Heart right ventricle (tissue), 16 donors: ENCODE measurements at places on chromosomes 16 and 17. TPM values are rescaled to one million over a fixed set of nuclear protein-coding genes. Genes with fewer than 3 reads are reported as not detected.
A peak's percentile ranks its signal among the peaks of the same experiment; 100 is the strongest.

DNA sequence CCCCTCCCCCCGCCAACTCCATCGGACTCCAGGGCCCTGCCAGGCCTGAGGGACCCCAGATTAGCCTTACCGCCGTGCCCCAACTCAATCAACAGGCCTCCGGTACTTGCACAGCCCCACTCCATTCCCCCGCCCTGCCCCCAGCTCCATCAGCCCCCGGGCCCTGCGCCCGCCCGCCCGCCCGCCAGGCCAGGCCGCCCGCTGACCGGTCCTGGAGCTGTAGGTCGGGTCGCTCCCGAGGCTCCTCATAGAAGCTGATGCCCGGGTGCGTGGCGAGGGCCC, 308 bp downstream of the GTF3C1 start:
- no peak for DNase-seq
- no peaks in the 10 kb centered on the region for H3K36me3 ChIP-seq
- H3K27ac ChIP-seq: peak overlapping the region; percentile 75
- H3K4me3 ChIP-seq: peak overlapping the region; percentile 53
- peaks cover 8% of the 10 kb centered on the region for H3K4me1 ChIP-seq

Gene PPL
- total RNA-seq: 10.7 TPM

DNA sequence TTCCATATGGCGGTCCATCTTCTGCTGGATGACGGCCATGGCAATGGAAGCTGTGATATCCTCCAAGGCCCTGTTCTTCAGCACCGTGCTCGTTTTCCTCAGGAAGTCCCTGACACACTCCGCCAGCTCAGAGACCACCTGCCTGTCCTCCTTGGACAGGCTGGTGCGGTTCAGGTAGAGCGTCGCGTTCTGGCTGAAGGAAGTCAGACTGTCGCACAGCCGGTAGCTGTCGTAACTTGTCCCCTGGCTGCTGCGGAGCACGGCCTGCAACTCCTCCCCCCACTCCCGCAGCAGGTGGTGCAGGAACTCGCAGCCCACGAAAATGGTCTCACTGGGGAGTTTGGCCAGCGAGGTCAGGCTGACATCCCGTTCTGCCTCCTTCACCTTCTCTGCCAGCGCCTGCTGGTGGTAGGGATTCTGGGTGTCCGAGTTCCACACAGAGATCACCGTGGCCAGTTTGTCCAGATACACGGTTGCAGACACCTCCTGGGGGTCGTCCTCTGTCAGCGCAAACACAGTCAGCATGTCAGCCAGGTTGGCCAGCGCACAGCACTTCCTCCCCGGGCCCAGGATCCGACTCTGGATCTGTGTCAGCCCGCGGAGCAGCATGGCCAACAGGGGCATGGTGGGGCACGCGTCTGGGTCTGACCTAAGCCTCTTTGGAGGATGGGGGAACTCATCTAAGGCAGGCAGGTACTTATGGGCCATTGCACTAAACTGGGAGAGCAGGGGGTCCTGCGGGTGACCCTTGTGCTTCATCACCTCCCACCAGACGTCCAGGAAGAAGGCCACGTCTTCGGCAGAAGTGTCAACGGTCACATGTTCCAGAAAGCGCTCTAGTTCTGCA, 5.1 kb downstream of the GEMIN4 start:
- no peaks in the 10 kb centered on the region for H3K27me3 ChIP-seq
- H3K36me3 ChIP-seq: peaks cover 63% of the 10 kb centered on the region
- peaks cover 18% of the 10 kb centered on the region for H3K4me1 ChIP-seq
- H3K4me3 ChIP-seq: no peak overlapping the region
- DNase-seq: no peak
- no peak overlapping the region for H3K27ac ChIP-seq

Gene RPL26
- 1,192 TPM for total RNA-seq

GRCh38 chr17:57308543-57309186, 52.3 kb downstream of the MSI2 start:
- no peak overlapping the region for H3K4me3 ChIP-seq
- DNase-seq: no peak
- H3K27ac ChIP-seq: no peak overlapping the region

Gene ITGAX
- total RNA-seq: 2.6 TPM

DNA sequence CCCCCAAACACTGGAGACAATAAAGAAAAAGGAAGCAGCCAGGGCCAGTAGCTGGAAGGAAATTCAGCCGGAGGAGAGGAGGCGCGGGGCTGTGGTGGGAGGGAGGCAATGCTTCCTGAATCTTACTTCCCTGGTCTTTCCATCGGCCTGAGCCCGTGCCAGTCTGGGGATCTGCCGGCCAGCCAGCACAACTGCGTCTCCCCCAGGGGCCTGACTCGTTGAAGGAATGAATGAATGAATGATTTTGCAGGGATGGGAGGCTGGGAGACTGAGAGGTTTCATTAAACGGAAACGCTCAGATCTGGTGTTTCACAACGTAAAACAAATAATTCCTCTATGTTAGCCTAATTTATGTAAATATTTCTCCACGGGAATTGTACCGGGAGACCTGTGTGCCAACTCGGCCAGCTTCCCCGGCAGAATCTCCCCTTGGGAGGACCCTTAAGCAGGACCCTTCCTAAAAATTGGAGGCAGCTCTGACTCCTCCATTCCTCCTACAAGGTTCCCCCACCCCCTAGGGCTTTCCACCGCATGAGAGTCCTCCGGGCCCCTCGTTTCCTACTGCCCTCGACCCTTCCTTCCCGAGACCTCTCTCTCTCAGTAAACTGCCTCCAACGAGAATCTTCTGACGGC, 1.3 kb upstream of the BAIAP2 start:
- peak overlapping the region; percentile 75 for H3K4me3 ChIP-seq
- H3K4me1 ChIP-seq: peaks cover 57% of the 10 kb centered on the region
- H3K27ac ChIP-seq: peak overlapping the region; percentile 44
- DNase-seq: no peak
- H3K36me3 ChIP-seq: peaks cover 9% of the 10 kb centered on the region
- peaks cover 2% of the 10 kb centered on the region for H3K27me3 ChIP-seq

GRCh38 chr16:8720080-8720966, 45.9 kb downstream of the ABAT start:
- no peak overlapping the region for H3K4me3 ChIP-seq
- H3K4me1 ChIP-seq: no peaks in the 10 kb centered on the region
- no peak for DNase-seq

Gene CCL16
- total RNA-seq: not detected

- peaks cover 40% of the 10 kb centered on the region for H3K4me1 ChIP-seq
- peaks cover 25% of the 10 kb centered on the region for H3K36me3 ChIP-seq
- H3K27ac ChIP-seq: peak overlapping the region; percentile 40
- H3K4me3 ChIP-seq: no peak overlapping the region
- DNase-seq: no peak
These were observed 6.6 kb upstream of the TMEM204 start for GRCh38 chr16:1526608-1527555.

Gene PRSS33
- not detected for total RNA-seq

GRCh38 chr17:8466873-8467272, 31.2 kb downstream of the NDEL1 start:
- H3K27me3 ChIP-seq: no peaks in the 10 kb centered on the region
- no peak overlapping the region for H3K27ac ChIP-seq
- peaks cover 29% of the 10 kb centered on the region for H3K4me1 ChIP-seq

GRCh38 chr17:9206741-9207332, 185.5 kb downstream of the NTN1 start:
- no peaks in the 10 kb centered on the region for H3K36me3 ChIP-seq
- no peak overlapping the region for H3K4me3 ChIP-seq
- no peak overlapping the region for H3K27ac ChIP-seq
- H3K27me3 ChIP-seq: no peaks in the 10 kb centered on the region

DNA sequence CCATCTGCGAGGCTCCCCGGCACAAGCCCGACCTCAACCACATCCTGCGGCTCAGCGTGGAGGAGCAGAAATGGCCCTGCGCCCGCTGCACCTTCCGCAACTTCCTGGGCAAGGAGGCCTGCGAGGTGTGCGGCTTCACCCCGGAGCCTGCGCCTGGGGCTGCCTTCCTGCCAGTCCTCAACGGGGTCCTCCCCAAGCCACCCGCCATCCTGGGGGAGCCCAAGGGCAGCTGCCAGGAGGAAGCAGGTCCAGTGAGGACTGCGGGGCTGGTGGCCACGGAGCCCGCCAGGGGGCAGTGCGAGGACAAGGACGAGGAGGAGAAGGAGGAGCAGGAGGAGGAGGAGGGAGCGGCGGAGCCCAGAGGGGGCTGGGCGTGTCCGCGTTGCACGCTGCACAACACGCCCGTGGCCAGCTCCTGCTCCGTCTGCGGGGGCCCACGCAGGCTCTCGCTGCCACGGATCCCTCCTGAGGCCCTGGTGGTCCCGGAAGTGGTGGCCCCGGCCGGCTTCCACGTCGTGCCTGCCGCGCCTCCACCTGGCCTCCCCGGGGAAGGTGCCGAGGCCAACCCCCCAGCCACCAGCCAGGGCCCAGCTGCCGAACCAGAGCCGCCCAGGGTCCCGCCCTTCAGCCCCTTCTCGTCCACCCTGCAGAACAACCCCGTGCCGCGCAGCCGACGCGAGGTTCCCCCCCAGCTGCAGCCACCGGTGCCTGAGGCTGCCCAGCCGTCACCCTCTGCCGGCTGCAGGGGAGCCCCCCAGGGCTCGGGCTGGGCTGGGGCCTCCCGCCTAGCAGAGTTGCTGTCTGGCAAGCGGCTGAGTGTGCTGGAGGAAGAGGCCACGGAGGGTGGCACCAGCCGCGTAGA, 13.1 kb upstream of the PRR35 start:
- H3K4me1 ChIP-seq: no peaks in the 10 kb centered on the region
- no peaks in the 10 kb centered on the region for H3K27me3 ChIP-seq

Gene OR1A2
- not detected for total RNA-seq

DNA sequence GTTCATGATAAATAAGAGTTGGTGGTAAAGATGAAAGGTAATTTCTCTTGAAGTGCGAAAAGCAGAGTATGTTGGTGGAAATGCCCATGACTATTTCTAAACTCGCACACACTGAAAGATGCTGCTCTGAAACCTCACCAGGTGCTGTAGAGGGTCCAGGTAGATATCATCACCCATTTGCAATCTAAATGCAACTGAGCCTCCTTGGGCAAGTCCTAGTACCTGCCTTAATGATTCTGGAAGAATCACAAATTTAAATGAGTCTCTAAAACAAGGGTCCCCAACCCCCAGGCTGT, 5.9 kb upstream of the MMD start:
- H3K4me1 ChIP-seq: no peaks in the 10 kb centered on the region
- DNase-seq: no peak
- H3K27ac ChIP-seq: no peak overlapping the region
- no peaks in the 10 kb centered on the region for H3K36me3 ChIP-seq

DNA sequence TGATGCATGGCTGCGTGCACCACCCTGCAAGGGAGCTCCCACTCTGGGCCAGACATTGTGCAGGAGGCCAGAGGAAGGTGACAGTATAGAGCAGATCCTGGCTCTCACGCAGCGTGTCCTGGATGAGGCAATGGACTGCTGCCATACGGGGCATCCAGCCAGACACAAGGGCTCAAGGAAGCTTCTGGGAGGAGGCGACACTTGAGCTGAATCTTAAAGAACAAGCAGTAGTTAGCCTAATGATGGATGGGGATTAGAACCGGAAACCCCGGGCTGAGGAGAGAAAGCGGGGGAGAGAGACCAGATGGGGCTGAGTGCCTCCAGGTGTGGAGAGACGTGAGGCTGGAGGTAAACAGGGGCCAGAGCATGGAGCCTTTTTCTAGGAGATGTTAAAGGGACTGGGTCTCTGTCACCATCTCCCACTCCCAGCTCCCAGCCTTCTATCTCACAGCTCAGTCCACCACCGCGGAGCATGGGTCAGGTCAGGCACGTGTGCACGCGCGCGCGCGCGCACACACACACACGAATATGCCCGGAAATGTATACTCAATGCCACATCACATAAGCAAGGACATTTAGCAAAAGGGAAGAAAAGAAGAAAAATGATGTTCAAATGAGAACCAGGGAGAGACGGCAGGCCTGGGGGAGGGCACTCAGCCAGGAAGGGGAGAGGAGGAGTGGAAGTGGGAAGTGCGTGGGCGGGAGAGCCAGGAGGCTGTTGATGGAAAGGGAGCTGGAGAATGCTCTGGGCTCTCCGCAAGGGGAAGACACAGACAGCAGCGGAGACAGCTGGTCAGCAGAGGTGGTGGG, 46.3 kb downstream of the CCDC42 start:
- DNase-seq: peak; percentile 62
- H3K4me3 ChIP-seq: peak overlapping the region; percentile 29
- no peaks in the 10 kb centered on the region for H3K36me3 ChIP-seq
- peaks cover 15% of the 10 kb centered on the region for H3K4me1 ChIP-seq

GRCh38 chr17:79126139-79126538, 51.5 kb downstream of the ENGASE start:
- no peak overlapping the region for H3K4me3 ChIP-seq
- no peaks in the 10 kb centered on the region for H3K4me1 ChIP-seq
- no peaks in the 10 kb centered on the region for H3K36me3 ChIP-seq
- no peak overlapping the region for H3K27ac ChIP-seq
- H3K27me3 ChIP-seq: no peaks in the 10 kb centered on the region

- no peaks in the 10 kb centered on the region for H3K27me3 ChIP-seq
- H3K4me1 ChIP-seq: peaks cover 23% of the 10 kb centered on the region
- no peaks in the 10 kb centered on the region for H3K36me3 ChIP-seq
- H3K4me3 ChIP-seq: no peak overlapping the region
- DNase-seq: no peak
- H3K27ac ChIP-seq: no peak overlapping the region
These were observed 119.7 kb downstream of the SNX29 start for GRCh38 chr16:12096157-12096777.
